ENCODE measurements at places on chromosomes 2 and 18.

DNA sequence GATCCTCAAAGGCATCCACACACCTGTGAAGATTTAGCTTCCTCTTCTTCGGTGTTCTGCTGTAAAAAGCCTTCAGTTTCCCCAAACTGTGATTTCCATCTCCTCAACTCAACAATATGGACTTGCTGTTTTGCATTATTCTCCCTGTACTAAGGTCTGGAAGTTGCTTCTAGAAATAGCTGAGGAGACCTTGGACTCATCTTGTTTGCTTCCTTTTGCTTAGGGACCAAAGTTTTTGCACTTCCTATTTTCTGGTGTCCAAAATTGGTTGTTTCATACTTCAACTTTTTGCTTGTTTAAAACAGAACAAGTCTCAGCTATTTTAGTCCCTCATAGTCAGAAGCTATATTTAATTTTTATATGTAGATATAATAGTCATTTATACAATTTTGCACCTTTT, 201.9 kb upstream of the COPS8 start:
- no peak for DNase-seq

DNA sequence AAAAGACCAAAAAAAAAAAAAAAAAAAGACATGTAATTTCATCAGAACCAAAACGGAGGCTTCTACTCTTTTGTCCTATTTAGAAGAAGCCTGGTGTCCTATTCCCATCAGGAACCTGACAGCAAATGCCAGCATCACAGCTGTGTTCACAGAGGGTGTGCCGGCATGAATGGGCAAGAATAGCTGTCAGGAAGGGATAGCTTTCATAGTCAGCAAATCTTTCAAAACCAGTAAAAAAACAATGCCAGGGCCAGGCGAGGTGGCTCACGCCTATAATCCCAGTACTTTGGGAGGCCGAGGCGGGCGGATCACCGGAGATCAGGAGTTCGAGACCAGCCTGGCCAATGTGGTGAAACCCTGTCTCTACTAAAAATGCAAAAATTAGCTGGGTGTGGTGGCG, 231.8 kb upstream of the PXDN start:
- no peak for DNase-seq

GRCh38 chr2:183950673-183951072, 647.7 kb upstream of the ZNF804A start:
- no peak for DNase-seq

- DNase-seq, result no peak
Measured at GRCh38 chr2:101980368-101980767, 11.4 kb upstream of the IL1R2 start.

DNA sequence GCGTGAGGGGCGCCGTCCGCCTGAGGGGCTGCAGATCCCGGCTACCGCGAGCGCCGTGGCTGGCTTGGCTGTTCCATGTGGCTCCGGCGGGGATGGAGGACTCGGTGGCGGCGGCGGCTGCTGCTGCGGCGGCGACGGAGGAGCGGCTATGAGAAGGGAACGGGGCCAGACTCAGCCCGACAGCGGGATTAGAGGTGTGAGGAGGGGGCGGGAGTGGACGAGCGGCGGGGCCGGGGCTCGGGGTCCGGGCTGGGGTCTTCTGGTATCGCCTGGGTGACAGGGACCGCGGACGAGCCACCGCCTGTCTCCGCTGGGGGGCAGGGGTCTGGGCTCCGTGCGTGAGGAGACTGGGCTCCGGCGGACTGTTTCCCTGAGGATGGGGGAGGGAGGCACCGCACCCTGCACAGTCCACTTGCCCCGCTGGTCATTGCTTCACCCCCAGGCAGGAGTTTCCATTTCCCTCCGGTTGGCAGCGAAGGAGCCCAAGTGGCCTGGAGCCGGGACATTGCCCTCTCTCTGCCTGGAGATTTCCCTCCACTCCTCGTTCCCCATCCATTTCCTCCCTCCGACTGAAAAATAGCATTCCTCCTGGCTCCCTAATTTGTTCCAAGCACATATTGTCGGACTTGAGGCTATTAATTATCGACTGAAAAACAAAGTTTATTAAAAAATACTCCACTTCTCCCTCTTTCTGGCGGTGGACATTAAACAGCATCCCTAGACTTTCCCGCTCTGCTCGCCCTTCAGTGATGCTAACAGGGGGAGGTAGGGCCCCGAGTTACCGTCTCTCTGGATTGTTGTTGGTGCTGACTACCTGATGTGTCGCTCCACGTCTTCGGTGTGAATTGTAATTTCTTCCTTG, 577 bp downstream of the EHBP1 start:
- peak; percentile 50 for DNase-seq

- DNase-seq, result no peak
Measured at GRCh38 chr2:190713471-190713870, 64.6 kb downstream of the NAB1 start.

GRCh38 chr2:104340879-104341828, 512.8 kb upstream of the POU3F3 start:
- DNase-seq, result no peak

DNA sequence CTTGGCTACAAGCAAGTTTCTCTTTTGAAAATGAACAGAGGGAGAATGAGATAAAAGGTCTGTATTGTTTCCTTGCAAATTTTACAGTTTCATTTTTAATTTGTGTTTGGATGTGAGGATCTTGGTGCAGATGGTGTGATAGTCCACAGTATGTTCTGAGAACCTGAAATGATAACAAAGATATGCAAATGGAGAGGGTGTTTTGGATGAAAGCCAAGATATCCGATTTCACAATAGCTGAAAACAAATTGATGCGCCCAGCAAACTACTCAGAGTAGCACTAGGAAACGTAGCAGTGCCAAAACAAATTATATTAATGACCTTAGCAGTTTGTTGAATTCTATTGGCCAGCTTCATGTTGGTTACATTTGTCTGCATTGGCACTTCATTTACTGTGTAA, 683.5 kb downstream of the TMEM182 start:
- DNase-seq, result no peak

DNA sequence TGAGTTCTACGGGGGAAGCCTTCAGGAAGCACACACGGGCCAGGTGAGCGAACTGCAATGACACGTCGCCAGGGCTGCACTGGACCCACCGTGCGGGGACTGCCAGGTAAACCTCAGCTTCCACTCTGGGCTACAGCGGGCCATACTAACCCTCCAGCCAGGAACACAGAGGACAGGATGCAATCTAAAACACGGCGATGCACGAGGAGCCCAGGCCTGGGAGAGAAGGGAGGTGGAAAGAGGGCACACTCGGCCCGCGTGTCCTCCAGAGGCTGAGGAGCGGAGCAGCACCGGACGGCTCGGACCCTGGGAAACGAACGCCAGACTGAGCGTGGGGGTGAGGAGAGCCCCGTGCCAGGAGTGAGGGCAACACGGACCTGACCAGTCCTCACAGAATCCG, 69.3 kb downstream of the HDAC4 start:
- no peak for DNase-seq

- DNase-seq, result no peak
Measured at GRCh38 chr2:26561918-26562810, 79.0 kb downstream of the CIB4 start.

DNA sequence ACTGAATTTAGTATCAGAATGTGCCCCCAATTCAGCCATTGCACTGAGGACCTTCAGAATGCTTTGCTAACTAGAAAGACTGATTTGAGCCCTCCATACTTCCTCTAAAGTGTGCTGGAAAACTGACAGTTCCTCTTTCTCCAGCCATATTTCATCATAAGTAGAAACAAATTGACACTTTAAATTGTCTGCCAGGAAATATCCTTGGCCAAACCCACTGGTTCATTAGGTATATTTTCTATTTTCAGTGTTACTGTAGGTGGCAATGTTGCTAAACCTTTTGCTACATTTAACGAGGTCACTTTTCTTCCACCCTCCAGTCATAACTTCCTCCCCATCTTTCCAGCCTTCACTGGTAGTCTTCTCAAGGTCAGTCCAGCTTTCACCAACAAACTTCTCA, 21.5 kb downstream of the SP5 start:
- DNase-seq, result no peak

- DNase-seq, result no peak
Measured at GRCh38 chr2:203354966-203355365, 26.8 kb downstream of the ABI2 start.

- DNase-seq, result no peak
Measured at GRCh38 chr2:166375195-166375735, 479 bp downstream of the SCN9A start.

DNA sequence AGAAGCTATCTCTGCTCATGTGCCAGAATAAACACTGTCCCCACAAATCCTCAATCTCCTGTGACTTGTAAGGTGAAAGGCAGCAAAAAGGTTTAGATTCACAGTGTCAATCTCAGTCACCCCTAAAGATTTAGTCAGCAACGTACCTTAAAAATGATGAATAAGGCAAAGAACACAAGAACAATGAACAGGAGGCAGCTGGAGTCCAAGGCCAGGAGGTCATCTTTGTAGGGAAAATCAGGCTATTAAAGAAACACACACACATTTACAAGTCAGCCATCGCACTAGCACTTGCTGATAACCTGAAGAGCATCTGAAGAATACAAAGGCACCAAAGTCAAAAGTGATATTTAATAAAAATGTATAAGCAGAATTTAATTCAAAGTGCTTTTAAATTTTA, 16.6 kb downstream of the LAPTM4A start:
- no peak for DNase-seq

GRCh38 chr2:146481629-146482028, 1363.2 kb upstream of the ACVR2A start:
- no peak for DNase-seq

GRCh38 chr2:201349601-201350000, 7.5 kb downstream of the FLACC1 start:
- DNase-seq, result no peak

DNA sequence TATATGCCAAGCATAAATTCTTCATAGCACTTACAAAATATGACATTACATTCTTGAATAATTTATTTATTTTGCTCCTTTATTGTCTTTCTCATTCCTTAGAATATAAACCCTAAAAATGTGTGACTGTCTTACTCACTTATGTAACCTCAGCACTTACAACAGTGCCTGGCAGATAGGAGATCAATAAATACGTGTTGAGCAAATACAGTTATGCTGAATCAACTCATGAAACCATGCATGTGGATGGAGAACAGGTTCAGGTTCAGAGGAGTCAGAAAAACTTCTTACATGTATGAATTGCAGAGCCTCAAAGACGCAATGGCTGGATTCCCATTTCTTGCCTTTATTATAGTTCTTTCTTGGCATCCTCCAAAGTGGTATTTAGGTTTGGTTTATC, 659.4 kb upstream of the CHAC2 start:
- no peak for DNase-seq

GRCh38 chr2:38966678-38967077, 77.0 kb downstream of the ARHGEF33 start:
- no peak for DNase-seq

DNA sequence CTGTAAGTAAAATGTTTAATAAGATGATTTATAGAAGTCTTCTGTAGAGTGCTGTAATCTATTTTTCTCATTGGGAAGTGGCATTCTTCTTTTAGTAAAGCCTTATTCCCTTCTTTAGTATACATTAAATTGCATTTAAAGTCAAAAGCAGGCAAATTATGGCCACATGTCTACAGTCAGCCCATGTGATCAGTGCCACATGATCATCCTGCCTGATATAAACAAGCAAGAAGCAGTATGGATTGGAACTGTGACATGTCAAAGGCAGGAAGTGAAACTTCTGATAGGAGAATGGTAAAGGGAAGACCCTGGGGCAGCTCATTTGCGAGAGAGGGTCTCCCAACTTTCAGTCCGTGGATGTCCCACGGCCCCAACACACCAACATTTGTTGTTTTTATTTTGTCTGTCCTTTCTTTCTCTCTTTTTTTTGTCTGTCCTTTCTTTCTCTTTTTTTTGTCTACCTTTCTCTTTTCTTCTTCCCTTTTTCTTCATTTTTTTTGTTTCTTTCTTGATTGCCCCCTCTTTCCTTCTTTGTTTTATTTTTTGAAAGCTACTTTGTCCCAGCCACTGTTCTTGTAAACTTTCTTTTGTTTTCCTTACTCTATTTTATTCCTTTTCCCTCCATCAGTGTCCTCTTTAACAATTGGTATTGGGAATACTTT, 154.9 kb downstream of the DTNA start:
- DNase-seq, result no peak

DNA sequence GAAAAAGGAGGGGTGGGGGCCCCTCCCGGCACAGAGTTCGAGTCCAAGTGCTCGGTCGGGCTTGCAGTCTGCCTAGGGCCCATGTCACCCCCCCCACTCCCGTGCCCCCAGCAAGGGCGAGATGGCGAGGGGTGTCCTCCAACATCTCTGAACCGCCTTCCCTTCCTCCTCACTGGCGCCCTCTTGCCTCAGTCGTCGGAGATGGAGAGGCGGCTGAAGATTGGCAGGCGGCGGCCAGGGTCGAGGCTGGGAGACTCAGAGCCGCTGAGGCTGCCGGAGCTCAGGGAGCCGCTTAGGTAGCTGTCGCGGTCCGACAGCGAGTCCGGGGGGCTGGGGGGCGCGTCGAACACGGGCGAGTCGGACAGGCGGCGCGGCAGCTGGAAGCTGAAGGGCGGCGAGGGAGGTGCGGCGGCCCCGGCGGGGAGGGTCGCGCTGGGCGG, 2.3 kb downstream of the ZFP36L2 start:
- DNase-seq, result peak; percentile 53

GRCh38 chr2:239934571-239935171, 90.5 kb downstream of the NDUFA10 start:
- peak; percentile 40 for DNase-seq

DNA sequence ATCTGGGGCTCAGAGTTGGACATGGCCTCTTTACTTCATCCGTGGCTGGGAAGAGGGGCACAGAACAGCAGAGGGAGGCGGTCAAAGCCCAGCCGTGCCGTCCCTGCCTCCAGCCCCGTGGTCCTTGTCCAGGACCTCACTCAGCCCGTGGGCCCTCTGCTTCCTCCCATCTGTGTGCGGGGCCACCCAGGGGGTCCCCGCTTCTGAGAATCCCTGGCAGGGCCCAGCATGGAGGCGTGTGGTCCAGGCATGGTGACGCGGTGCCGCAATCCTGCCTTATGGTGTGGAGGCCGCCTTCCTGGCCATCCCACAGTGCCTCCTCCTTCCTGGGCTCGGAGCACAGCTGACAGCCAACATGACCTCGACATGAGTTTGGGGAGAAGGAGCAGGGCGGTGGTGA, 232.6 kb downstream of the FAM210A start:
- DNase-seq, result no peak

DNA sequence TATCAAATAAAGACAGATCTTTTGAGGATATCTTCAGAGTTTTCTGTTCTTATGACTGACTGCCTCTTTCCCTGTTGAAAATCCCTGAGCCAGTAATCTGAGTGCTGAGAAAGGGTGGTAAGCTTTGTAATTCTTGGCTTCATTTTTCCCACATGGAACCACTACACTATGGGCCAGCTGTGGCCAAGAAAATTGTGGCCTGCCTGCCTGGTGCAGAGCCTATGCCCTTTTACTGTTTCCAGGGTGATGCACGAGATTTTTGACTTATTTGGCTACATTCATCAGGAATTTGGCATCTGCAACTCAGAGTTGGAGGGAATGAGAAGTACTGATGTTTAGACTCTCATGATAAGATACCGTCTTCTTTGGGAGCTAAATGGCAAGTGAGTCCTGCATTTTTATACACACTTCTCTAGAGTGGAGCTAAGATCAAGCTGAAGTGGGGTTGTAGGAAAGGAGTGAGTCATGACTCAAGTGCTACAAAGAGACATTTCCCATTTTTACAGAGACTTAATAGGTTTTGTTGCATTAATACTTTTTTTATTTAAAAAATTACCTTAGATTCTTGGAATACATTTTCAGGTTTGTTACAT, 328.2 kb upstream of the CDH7 start:
- DNase-seq, result no peak

All from T-helper 2 cell (primary cell).